ENCODE measurements at places on chromosomes 13 and 19.
A peak's percentile ranks its signal among the peaks of the same experiment; 100 is the strongest.

DNA sequence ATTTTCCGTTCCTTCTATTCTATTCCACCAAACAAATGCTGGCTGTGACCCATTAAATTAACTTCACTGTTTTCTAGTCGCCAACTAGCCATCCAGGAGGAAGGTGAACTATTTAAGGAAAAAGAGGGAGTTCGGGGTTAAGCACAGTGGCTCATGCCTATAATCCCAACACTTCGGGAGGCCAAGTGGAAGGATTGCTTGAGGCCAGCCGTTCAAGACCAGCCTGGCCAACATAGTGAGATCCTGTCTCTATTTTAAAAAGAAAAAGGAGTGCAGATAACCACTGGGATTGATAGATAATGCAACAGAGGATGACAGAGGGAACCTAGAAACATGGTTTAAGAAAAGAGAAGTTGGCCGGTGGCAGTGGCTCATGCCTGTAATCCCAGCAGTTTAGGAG is 44.7 kb downstream of the SPTBN4 start:
- DNase-seq, result no peak

- peak; percentile 91 for DNase-seq
These were observed 436 bp upstream of the BBC3 start for GRCh38 chr19:47231215-47232054.

DNA sequence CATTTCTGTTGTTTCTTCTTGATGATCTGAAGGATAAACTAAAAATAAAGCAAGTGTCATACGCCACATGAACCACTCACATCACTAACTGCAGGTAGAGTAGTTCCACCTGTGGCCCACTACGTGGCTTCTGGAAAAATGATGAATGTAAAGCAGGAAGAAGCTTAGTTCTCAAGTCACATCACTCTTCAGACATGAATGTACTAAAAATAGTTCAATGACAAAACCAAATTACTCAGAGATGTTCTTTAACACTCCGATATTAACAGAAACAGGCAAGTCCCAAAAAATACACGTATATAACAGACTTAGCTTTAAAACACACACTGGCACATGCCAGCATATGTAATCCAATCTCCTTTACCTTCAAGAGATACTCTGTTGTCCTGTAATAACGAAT is 21.6 kb downstream of the RAB20 start:
- peak; percentile 59 for DNase-seq

DNA sequence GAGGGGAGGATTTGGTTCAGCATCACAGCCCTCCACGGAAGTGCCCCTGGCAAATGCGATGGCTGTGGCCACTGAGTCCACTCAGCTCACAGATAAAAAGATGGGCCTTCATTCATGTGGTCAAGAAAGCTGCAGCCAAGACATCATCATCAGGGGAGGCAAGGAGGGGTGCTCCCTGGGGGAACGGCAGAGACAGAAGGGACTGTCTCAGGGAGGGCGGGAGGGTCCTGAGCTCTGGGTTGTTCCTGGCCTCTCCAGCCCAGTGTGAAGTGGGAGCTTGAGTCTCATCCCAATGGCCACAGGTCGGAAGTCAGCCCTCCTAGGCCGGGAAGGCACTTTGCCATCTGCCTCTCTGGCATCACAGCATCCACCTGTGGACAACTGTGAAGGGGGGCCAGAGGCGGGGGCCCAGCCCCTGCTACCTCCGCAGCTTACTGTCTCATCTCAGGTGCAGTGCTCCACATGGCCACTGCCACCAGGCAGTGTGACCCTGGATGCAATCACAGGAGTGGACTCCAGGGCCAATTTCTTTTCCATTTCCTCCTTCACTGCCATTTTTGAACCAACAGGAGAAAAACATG is 137.8 kb upstream of the SOX1 start:
- no peak for DNase-seq

DNA sequence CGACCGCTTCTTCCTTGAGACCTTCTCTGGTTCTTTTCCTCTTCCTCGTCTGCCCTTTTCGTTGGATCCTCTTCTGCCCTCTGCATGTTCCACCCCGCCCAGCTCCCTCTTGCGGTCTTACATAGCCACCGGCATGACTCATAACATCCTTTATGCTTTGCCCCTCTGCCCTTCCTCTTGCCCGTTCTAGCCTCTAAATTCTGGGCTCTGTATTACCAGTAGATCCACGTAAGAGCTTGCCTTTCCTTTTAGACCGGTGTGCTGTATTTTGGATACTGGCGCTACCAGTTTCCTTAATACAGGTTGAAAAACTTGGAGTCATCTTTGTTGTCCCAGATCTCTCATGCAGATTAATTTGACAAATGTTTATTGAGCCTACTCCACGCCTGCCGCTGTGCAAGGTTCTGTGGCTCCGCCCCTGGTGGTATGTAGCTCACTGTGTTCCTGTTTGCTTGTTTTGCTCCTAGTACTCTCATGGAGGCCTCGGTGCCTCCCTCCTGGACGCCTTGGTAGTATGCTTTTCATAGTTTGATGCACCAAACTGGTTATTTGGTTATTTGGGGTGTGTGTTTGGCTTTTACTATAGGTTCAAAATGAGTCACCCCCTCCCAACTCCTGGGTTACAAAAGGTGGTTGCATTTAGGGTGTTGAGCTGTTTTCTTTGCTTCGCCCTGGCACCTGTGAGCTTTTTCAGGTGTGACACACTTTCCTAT is 1.7 kb downstream of the GTF3A start:
- peak; percentile 92 for DNase-seq

- no peak for DNase-seq
These were observed 92.1 kb downstream of the USP12 start for GRCh38 chr13:27079421-27079958.

- DNase-seq, result no peak
These were observed 29.6 kb downstream of the VWA8 start for GRCh38 chr13:41931337-41931736.

DNA sequence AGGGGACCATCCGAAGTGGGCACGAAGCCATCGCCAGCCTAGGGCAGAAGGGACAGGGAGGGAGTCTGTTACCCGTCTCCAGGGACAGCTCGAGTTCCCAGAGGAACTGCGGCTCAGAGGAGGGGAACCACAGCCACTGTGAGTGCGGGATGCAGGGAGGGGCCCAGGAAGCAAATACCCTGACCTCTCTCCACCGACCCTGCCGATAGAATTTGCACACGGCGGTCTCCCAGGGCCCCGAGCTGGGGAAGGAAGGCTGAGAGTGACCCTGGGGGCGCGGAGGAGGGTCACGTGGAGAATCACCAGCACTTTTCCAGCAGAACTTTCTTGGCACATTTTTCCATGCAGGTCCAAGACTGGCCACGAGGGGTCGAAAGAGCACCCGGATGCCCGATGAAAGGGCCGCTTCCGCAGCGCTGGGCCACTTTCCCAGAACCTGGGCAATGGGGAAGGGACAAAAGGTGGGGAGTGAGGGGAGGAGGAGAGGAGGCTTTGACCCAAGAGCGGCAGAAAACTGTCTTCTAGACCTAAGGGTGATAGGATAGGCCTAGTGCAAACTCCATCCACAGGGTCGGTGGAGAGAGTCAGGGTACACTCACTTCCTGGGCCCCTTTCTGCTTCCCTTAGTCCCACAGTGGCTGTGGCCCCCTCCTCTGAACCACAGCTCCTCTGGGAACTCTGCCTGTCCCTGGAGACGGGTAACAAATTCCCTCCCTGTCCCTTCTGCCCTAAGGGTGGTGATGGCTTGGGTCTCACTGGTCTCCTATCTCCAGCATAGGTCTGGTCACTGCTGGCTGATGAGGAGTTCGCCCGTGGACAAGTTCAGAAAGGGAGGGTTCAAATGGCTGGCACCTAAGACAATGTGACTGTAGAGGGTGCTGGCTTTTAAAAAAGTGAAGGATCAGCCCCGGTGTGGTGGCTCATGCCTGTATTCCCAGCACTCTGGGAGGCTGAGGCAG is 5.3 kb upstream of the GPR4 start:
- peak; percentile 60 for DNase-seq

- DNase-seq, result no peak
These were observed 13.6 kb downstream of the ZNF490 start for GRCh38 chr19:12596927-12597548.

GRCh38 chr13:75785130-75785529 is 149.0 kb downstream of the LMO7 start:
- peak; percentile 10 for DNase-seq

DNA sequence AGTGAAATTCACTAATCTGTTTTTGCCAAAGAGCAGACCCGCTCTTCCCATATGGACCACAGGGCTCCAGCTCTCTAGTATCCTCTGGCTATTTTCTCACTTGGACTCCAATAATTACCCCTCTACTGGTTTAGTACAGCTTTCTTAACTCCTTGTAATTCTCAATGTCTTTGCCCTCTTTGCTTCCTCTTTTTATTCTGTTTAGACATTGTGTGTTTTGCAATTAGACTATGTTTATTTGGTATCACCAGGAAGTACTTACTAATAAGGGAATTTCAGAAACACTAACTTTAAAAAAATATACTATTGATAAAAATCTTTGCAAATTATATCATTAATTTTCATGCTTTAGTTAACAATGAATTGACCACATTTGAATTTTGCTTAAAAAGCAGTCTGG is 111.6 kb upstream of the OBI1 start:
- DNase-seq, result peak; percentile 11

DNA sequence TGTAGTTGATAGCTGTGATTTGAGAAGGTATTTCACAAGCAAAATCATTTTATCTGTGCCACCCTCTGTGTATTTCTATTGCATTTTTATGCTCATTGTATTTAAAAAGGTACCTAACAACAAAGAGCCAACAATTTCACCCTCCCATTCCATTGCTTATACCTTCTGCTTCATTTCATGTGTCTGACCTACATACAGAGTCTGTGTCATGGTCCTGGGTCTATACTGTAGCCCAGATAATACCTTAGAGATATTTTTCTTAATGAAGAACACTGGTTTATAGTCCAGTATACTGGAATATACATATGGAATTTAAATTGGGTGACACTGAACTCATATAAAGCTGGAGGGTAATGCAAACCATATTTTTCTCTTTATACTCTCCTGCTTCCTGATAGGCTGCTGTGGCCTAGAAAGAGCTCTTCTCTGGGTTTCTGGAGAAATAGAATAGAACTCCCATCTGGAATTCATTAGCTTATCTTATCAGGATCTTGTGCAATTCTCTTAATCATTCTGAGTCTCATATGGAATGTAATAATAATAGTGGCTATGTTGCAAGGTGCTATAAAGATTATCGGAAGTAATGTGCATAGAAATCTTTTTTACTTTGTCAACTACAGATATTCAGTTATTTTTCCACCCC is 31.8 kb upstream of the SPART start:
- DNase-seq, result no peak

GRCh38 chr13:101346161-101346560 is 70.1 kb downstream of the NALCN start:
- DNase-seq, result no peak

DNA sequence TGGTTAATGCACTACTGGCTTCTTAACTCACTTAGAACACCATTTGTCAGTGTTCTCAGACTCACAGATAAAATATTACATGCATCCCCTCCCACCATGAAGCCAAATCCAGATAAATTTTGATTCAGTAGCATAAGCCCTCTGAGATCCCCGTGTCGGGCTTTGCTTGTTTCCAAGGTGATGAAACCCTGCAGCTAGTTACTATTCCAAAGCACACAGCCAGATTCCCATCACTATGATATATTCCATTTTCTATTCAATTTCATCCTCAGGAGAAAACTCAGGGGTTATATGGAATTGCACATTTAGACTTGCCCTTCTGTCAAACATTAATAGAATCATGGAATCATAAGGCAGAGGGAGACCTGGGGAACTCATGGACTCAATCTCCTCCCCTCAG is 9.4 kb upstream of the FAM124A start:
- DNase-seq, result no peak

DNA sequence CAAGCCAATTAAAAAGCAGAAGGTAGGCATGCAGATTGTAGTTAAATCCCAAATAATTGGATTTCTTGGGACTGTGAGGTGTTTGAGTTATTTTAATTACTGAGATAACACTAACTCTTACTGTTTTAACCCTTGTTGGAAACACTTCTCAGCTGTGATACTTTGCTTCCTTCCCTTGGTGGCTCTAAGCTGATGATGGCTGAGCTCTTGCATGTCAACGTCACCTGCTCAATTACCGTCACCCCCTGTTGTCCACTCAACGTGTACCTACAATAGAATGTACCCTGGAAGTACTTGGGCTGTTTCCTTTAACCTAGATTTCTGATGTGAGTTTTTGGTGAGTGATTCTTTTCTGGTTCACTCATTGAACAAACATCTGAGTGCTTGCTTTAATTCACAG is 303.4 kb downstream of the SLC7A1 start:
- no peak for DNase-seq

DNA sequence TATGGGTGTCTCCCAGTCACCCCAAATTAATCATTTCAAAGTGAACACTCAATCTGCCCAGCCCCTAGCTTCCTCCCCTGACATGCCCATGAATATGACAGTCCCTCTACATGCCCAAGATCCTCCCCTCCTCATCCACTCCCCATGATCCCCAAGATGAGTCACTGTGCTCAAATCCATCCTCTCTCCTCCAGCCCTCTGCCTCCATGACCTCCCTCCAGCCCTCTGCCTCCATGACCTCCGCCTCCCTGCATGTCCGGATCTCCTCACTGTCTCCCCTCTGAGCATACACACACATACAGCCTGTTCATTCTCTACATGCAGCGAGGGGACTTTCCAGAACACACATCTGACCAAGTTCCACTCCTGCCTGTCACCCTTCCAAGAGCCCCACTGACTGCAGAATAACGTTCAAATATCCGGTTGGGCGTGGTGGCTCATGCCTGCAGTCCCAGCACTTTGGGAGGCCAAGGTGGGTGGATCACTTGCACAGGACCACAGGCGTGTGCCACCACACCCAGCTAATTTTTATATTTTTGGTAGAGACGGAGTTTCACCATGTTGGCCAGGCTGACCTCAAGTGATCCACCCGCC is 18.4 kb upstream of the FEM1A start:
- no peak for DNase-seq

- no peak for DNase-seq
These were observed 67.0 kb downstream of the URI1 start for GRCh38 chr19:30009013-30009412.

DNA sequence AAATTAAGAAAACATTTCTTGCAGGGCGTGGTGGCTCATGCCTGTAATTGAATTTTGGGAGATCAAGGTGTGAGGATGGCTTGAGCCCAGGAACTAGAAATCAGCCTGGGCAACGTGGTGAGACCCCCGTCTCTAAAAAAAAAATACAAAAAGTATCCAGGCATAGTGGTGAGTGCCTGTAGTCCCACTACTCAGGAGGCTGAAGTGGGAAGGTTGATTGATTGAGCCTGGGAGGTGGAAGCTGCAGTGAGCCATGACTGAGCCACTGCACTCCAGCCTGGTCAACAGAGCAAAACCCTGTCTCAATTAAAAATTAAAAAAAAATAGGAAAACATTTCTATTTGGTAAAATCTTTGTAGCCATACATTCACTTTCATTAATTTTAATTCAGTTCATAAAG is 526.5 kb downstream of the PCDH9 start:
- no peak for DNase-seq

DNA sequence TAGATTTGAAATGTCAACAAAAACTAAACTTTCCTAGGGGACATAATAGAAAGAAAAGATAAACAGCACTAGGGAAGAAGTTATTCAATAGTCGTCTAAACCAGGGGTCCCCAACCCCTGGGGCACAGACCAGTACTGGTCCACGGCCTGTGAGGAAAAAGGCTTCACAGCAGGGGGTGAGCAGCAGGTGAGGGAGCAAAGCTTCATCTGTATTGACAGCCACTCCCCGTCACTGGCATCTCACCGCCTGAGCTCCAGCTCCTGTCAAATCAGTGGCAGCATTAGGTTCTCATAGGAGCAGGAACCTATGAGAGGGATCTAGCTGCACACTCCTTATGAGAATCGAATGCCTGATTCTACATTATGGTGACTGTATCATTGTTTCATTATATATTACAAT is 382.7 kb downstream of the MYO16 start:
- DNase-seq, result no peak

- no peak for DNase-seq
These were observed 4.1 kb downstream of the TLE5 start for GRCh38 chr19:3058009-3058820.
